ENCODE measurements at places on chromosomes 7 and 10.

DNA sequence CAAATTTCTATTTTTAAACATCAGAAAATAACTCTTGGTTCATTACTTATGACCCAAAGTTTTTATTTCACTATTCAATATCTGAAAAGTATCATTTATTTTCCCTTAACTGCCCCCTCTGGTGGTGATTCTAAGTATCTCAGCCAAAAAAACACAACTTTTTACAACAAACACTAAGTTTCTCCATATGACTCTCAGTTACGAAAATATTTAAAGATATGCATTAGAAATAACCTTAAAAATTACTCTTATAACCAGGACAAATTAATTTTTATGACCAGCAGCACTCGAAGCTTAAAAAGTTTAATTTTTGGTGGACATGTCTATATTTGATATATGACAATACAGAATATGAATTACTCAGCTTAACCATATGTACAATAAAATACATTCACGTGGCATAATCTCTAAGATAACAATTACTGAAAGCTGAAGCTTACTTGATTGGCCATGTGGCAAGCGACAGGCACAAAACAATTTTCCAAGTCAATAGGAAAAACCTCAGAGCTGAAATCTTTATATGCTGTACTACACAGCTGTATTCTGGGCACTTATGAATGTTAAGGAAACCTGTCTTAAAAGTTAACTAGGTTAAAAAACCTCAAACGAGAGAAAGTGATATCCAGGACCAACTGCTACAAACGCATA, 2.3 kb downstream of the HNRNPA2B1 start:
- ATAC-seq, result no peak

DNA sequence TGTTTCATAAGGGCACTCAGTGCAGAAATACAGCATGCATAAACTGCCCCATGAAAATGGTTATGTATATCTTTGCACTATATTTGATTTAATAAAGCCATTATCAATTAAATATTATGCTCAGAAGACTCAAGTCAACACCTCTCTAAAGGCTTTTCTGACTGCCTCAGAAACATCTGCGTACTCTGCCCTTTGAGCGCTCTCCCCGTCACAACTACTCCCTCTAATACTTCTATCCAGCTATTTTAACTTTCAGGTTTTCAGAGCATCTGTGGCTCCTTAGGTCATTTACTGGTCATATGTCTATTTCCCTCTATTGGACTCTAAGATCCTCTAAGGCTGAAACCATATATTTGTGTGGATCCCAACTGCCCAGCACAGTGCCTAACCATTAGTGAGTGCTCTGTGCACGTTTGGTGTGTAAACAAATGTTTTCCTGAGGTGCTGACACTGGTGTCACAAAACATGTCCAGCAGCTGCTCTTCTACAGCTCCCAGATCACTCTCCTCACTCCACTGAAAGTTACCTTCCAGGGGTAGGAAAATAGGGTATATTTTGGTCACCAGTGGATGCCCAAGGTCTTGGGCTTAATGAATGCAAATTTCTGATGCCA, 179.1 kb downstream of the BTAF1 start:
- no peak for ATAC-seq

GRCh38 chr10:132389433-132390169, 7.4 kb upstream of the PWWP2B start:
- no peak for ATAC-seq

DNA sequence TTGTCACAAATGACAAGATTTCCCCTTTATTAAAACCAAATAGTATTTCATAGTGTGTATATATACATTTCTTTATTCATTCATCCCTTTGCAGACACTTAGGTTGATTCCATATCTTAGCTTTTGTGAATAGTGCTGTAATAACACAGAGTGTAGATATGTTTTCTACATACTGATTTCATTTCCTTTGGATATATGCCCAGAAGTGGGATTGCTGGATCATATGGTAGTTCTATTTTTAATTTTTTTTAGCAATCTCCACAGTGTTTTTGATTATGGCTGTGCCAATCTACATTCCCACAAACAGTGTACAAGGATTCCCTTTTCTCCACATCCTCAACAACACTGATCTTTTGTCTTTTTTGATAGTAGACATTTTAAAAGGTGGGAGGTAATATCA, 46.4 kb downstream of the CSTF2T start:
- ATAC-seq, result no peak

DNA sequence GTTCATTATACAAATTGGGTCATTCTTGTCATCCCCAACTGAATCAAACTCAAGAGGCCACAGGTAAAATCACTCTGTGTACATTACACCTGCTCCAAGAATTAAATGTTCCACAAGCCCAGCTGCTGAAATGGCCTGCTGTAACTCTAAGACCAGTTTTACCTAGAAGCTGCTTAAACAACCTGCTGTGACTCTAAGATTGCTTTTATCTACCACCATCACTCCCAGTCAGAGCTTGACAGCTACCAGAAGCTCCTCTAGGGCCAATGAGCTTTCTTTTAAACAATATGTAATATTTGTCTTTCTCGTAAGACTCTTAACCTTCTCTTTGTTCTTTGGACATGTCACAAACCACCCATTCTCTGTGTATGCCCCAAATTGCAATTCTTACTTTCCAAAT, 141.8 kb upstream of the LRGUK start:
- no peak for ATAC-seq

DNA sequence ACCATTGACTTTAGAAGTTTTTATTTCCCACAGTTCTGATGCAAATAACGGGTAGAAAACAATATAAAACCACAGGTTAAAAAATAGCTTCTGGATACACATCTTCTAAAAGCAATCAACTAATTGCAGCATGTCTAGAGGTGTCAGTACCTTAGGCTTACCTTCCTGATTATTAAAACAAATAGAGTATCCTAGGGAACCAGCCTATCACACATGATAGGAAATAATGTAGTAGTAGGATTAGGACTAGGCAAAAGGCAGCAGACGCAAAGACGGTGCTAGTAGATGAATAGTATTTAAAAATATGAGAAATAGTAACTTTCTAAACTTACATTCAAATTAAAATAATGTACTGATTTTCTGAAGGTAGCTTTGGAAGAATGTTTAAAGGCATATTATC, 41.7 kb upstream of the PHYHIPL start:
- ATAC-seq, result no peak

DNA sequence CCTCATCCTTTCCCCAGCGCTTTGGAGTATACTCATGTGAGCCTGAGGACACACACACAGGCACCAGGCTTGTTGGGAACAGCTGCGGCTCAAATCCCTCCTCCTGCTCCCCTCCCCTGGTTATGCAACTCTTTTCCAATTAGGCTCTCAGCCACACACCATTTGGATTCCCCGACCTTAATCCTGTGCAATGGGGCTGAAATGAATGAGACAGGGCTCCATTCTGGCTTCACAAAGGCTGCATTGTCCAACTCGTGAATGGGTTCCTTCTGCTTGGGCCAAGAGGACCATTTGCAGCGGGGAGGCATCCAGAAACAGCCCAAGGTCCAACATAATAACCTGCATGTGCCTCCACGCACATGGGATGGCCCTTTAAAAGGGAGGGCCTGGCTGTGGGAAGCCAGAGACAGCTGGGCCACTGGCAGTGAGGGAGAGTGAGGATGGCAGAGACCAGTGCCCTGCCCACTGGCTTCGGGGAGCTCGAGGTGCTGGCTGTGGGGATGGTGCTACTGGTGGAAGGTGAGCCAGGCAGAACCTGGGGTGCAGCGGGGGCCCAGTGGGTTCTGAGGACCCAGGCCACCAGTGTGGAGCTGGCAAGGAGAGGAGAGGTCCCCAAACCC, at the start of gene RGR:
RGR (plus strand) TSS at position 403 of the 620 bp plus-strand sequence; CDS start at position 441, 38 bp downstream.
- no peak for ATAC-seq

All from activated CD4-positive, CD25-positive, alpha-beta regulatory T cell treated with anti-CD3 and anti-CD28 coated beads, Interleukin-2, amount 50 U/mL, for 24 hours (primary cell).